ENCODE measurements at places on chromosomes 4 and X.

DNA sequence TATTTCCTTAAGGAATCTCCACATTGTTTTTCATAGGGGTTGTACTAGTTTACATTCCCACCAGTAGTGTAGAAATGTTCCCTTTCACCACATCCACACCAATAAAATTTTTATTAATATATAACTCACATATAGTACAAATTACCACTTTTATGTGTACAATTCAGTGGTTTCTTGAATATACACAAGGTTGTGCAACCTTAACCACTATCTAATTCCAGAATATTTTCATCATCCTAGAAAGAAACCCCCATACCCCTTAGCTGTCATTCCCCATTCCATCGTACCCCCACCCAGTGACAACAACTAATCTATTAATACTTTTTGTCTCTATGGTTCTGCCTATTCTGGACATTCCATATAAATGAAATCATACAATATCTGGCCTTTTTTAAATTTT lies 108.3 kb upstream of the USP9X start:
- no peak for DNase-seq

GRCh38 chr4:74638001-74638400 lies 156.3 kb downstream of the BTC start:
- DNase-seq: no peak

DNA sequence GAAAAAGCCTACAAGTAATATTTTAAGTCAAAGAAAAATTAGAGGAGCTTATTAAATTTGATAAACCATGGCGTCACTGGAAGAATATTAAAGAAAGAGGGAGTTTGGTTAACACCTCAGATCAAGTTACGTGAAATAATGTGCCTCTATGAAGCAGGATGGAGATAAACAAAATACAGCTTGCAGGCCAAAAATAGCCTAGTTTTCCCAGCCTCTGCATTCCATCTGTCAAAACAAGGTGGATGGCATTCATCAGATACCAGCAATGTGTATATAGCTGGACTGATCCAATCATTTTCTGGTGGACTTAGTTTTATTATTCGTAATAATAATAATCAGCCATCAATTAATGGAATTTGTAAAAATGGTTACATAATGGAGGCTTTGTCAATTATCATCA lies 230.7 kb downstream of the NR3C2 start:
- DNase-seq: no peak

GRCh38 chr4:7390906-7391636 lies 43.7 kb downstream of the PSAPL1 start:
- DNase-seq: no peak

DNA sequence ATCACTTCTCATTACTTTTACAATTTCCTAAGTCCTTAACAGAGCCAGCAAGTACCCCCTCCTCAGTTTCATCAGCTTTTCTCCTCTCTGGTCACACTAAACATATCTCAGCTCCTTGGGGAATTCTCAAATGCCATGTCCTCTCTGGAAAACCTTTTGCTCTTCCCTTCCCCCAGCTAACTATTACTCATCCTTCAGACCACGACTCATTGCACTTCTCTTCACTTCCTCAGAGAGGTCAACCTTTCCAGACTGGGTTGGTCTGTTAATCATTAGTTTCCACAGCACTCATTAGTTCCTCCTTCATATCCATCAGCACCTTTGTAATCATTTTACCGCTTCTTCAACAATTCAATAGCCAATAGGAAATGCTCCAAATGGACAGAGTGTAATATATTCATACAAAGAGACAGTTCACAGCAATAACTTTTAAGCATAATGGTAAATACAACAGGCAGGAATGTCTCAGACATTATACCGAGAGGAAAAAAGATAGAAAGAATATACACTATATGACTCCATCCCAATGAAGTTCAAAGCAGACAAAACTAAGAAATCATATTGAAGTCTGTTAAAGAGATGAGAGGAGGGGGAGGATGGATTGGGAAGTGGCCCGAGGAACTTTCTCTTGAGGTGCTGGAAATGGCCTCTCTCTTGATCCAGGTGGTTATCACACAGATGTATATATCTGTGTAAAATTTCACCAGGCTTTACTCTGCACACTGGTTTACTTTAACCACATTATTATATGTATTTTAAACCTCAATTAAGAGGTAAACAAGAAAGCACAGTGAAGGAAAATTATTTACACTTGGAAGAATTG lies 39.6 kb downstream of the DDX60L start:
- no peak for DNase-seq

DNA sequence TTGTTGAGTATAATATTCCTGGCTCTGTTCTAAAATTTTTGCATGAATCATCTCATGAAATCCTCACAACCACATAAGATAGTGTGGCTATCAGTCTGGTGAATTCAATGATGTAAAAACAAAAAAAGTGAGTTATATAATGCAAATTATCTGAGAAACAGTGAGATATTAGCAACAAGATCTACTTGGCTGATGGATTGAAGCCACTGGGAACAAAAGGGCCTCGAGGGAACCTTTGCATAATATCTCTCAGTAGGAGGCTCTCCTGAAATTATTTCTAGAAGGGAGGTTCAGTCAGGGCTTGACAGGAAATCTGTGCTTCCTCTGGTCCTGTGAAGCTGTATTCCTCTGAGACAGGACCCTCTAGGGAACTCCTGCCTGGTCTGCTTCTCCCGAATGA lies 30.1 kb upstream of the NUP54 start:
- DNase-seq: no peak

GRCh38 chr4:5018603-5019002 lies 655 bp downstream of the CYTL1 start:
- no peak for DNase-seq

GRCh38 chrX:134460862-134461220 lies 876 bp downstream of the HPRT1 start:
- no peak for DNase-seq

- no peak for DNase-seq
Measured at GRCh38 chr4:3286335-3287175, 6.3 kb upstream of the RGS12 start.

DNA sequence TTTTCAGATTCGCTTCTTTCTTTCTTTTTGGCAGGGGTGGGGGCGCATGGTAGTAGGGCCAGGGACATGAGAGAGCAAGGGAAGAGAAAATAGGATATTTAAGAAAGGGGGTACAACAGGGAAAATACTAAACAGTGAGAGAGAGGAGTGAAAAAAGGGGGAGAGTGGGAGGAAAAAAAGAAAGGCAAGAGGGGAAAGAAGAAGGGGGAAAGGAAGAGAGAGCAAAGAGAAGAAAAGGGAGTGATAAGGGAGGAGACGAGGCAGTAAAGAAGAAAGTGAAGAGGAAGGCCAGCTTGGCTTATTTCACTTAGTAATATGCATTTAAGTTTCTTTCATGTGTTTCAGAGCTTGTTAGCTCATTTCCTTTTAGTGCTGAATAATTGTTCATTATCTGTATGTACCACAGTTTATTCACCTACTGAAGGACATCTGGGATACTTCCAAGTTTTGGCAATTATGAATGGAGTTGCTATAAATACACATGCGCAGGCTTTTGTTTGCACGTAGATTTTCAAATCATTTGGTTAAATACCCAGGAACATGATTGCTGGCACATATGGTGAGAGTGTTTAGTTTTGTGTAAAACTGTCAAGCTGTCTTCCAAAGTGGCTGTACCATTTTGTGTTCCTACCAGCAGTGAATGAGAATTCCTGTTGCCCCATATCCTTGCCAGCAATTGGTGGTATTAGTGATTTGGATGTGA lies 37.3 kb downstream of the CASP6 start:
- no peak for DNase-seq

DNA sequence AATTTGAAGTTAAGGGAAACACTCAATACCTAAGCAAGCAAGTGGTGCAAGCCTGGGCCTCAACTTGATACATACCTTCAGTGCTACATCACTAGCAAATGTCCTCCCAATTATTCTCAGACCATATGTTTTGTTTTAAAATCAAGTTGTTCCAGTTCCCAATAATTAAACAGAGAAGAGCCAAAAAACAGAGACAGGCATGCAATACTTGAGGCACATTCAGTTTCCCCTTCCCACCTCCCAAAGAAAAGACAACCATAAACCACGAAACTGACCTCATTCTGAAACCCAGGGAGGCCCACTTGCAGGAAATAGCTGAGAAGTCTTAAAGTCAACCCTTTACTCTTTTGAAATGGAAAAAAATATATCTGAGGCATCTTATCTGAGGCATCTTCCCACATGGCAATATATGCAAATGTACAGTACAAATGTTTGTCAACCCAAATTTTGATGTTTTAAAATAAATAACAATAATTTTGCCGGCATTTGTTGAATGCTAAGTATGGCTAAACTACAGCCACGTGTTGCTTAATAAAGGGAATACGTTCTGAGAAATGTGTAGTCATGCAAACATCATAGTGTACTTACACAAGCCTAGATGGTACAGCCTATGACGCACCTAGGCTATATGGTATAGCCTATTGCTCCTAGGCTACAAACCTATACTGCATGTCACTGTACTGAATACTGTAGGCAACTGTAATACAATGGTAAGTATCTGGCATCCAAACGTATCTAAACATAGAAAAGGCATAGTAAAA lies 147.5 kb downstream of the TSPAN5 start:
- no peak for DNase-seq

DNA sequence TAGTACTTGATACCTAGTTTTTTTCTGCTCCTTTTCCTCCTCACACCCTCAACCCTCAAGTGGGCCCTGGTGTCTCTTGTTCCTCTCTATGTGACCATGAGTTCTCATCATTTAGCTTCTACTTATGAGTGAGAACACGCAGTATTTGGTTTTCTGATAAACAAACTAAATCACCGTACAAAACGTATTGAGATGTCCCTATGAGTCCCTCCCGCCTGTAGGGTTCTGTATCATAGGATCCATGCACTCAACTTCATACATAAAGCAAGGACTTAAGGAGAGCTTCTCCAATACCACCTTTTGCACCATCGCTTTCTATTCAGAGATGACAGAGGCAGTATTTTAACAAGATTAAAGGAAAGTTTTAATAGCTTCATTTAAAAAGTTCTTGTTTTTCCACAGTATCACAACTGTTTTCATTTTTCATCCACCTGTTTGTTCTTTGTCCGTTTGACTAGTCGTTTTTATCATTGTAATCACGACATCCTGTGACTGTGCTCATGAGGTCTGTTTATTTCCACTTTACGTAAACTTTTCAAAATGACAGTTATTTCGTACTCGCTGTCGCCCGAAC lies 457 bp upstream of the RAB9A start:
- no peak for DNase-seq

DNA sequence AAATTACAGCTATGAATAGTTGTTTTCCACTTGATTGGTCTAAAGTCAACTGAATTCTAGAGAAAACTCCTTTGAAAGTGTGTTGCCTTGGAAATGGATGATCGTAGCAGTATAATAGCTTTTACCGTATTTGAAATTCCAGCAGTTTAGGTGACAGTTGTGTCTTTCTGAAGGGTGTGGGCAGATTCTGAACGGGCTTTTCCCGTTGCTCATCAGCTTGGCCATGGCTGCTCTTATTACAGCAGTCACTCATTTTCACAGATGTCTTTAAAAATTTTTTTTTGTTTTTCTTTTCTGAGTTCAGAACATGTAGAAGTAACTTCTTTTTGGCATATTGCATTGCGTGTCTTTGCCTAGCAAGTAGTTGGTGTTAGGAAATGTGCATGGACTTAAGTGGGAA lies 69.6 kb upstream of the SLC4A4 start:
- no peak for DNase-seq

GRCh38 chr4:87823724-87824123 lies 9.0 kb upstream of the MEPE start:
- DNase-seq: no peak
